ENCODE measurements at places on chromosomes 4 and X. TPM values are rescaled to one million over a fixed set of nuclear protein-coding genes. Genes with fewer than 3 reads are reported as not detected.
A peak's percentile ranks its signal among the peaks of the same experiment; 100 is the strongest.

DNA sequence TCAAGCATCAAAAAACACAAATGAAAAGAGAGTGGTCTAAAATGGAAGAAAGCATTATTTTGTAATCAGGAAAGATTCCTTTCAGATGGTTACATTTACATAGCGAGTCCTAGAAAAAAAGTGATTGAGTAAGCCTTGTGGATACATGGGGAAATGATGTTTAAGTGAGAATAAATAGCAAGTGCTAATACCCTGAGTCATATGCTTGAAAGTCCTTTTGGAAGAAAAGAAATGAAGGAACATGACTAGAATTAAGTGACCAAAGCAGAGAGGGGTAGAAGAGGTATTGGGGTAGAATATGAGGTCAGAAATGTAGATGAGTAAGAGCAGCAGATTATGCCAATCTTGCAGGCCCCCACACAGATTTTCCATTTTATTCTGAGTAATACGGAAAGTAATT is 814.8 kb upstream of the GRID2 start:
- no peak overlapping the region for H3K27ac ChIP-seq
- no peak overlapping the region for H3K4me3 ChIP-seq
- DNase-seq = no peak
- H3K27me3 ChIP-seq = no peaks in the 10 kb centered on the region

GPR50 gene
- not detected for total RNA-seq

DNA sequence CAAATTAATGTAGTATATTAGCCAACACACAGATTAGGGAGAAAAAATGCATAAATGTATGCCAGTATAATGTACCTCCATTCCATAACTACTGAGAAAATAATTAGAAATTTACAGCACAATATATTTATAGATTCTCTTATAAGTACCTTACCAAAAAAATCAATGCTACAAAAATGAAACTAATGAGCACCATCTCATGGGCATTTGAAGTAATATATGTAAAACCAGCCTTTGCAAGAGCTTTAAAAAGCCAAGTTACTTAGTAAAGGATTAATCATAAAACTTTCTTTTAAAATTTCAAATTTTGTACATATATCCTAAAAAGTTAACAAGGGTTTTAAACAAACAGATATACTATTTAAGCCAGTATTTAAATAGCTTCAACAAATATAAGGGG is 43.2 kb downstream of the LRBA start:
- H3K27me3 ChIP-seq = no peaks in the 10 kb centered on the region
- no peaks in the 10 kb centered on the region for H3K36me3 ChIP-seq
- DNase-seq = no peak
- H3K27ac ChIP-seq = no peak overlapping the region

DNA sequence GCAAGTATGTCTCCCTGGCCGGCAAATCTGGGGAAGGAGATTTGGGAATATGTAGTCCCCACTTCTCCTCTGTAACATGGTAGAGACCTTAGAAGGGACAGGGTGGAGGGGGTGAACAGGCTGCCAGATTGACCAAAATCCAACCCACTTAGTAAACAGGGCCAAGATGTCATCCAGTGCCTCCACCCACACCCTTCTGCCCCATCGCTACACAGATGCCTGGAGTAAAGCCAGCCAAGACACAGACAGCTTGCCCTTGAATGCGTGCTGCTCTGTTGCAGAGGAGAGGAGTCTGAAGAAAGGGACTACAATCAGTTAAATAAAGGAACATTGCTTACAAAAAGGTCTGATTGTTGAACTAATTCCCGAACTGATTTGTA is 160.1 kb upstream of the LDB2 start:
- H3K27me3 ChIP-seq = no peaks in the 10 kb centered on the region
- H3K27ac ChIP-seq = peak overlapping the region; percentile 41
- no peaks in the 10 kb centered on the region for H3K4me1 ChIP-seq
- H3K36me3 ChIP-seq = no peaks in the 10 kb centered on the region

- no peaks in the 10 kb centered on the region for H3K27me3 ChIP-seq
- no peaks in the 10 kb centered on the region for H3K36me3 ChIP-seq
- H3K4me1 ChIP-seq = no peaks in the 10 kb centered on the region
These were observed 136.6 kb upstream of the ATP6AP2 start for GRCh38 chrX:40444133-40444532.

- H3K27me3 ChIP-seq = no peaks in the 10 kb centered on the region
- no peaks in the 10 kb centered on the region for H3K36me3 ChIP-seq
- peak overlapping the region; percentile 88 for H3K27ac ChIP-seq
- peaks cover 73% of the 10 kb centered on the region for H3K4me1 ChIP-seq
These were observed 30.0 kb downstream of the AFAP1 start for GRCh38 chr4:7909463-7910262.

- no peaks in the 10 kb centered on the region for H3K27me3 ChIP-seq
- no peak for DNase-seq
- H3K4me3 ChIP-seq = no peak overlapping the region
These were observed 983.1 kb upstream of the PABPC4L start for GRCh38 chr4:135184715-135185114.

- no peaks in the 10 kb centered on the region for H3K36me3 ChIP-seq
- no peak for DNase-seq
- no peaks in the 10 kb centered on the region for H3K27me3 ChIP-seq
- H3K27ac ChIP-seq = no peak overlapping the region
These were observed 62.2 kb upstream of the GPM6A start for GRCh38 chr4:175874306-175874705.

CLIC2 gene
- total RNA-seq = 12.0 TPM

RTL3 gene
- not detected for total RNA-seq

DKK2 gene
- 13.5 TPM for total RNA-seq

IQCM gene
- total RNA-seq = not detected

DNA sequence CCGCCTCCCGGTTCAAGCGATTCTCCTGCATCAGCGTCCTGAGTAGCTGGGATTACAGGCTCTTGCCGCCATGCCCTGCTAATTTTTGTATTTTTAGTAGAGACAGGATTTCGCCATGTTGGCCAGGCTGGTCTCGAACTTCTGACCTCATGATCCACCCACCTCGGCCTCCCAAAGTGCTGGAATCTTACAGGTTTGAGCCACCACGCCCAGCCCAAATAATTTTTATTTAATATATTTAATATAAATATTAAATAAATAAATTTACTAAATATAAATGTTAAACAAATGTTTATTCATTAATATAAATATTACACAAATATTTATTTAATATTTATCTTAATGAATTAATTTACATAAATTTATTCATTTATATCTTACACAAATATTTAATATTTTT is 120.2 kb downstream of the SHOX start:
- no peaks in the 10 kb centered on the region for H3K4me1 ChIP-seq
- H3K36me3 ChIP-seq = no peaks in the 10 kb centered on the region
- no peak for DNase-seq

DNA sequence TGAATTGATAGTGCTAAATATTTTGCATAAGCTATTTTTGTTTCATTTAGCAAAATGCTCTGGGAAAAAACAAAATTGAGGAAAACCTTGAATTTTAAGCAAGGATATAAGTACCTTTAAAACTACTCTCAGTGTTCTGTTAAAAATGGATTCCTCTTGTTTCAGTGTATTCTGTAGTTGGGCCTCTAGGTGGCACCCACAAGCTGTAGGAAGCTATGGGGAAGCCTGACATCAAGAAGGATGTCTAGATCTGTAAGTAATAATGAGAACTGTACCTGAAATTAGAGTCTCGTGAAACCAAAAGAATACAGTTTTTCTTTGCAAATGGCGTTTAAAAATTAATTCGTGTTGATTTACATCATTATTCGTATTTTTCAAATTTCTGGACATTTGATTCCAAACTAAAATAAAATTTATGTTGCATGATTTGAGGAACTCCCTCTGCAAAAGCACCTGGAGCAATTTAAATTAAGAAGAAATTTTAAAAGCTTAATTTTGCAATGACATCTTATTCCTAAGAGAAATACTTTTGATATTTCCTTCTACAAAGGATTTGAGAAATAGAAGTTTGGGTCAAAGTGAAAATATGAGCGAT is 51.2 kb downstream of the TMPRSS11E start:
- DNase-seq = peak; percentile 50
- H3K27me3 ChIP-seq = no peaks in the 10 kb centered on the region
- H3K27ac ChIP-seq = no peak overlapping the region
- H3K36me3 ChIP-seq = no peaks in the 10 kb centered on the region

- H3K27ac ChIP-seq = peak overlapping the region; percentile 54
- DNase-seq = no peak
- H3K36me3 ChIP-seq = no peaks in the 10 kb centered on the region
- no peak overlapping the region for H3K4me3 ChIP-seq
These were observed 95.4 kb downstream of the TNIP2 start for GRCh38 chr4:2660596-2661211.

ZFP42 gene
- not detected for total RNA-seq

MYOZ2 gene
- 0.30 TPM for total RNA-seq

DNA sequence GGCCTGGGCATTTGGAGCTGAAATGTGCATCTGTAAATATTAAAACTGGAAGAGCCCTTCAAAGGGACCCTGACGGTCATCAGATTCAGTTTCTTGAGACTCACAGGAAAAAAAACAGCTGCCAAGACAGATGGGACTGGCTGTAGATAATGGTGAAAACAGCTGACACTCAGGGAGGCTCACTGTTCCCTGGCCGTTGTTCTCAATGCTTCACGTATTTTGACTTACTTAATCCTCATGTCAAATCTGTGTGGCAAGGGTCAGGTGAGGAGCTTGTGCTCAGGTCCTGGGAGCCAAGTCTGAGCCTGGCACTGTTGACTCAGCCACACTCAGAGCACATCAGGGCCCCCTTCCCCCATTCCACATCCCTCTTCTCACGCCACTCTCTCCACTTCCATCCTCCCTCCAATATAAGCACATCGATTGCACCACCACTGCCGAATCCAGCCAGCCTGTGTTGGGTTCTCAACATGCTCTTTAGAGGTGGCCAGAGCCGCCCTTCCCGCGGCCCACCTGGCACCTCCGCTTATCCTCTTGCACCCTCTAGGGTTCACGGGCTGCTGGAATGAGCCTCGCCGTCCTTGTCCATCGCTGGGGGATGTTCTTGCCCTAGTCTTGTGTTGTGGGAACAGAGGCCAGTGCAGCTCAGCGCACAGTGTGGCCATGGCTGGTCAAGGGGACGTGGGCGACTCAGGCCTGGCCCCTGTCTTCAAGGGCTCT is 40.1 kb downstream of the EVC start:
- no peak for DNase-seq
- no peak overlapping the region for H3K4me3 ChIP-seq
- no peaks in the 10 kb centered on the region for H3K36me3 ChIP-seq
- H3K27ac ChIP-seq = no peak overlapping the region

APBB2 gene
- 239 TPM for total RNA-seq

SPIN4 gene
- 2.5 TPM for total RNA-seq

DNA sequence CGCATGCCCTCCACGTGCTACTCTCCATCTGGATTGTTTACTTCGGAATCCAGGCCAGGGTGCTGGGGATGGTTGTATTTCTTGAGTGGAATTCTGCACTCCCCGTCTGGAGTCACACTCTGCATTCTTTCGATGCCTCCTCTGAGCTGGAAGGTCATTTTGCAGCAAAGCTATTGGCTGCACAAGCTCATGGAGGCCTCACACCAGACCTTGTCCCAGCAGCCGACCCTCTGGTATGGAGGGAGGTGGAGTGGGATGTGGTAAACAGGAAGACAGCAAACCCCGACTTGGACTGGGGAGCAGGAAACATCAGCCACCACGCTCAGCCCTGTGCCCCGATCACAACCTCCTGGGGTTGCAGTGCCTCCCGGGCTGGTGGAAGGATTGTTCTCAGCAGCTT is 225.3 kb upstream of the LNX1 start:
- no peak for DNase-seq
- no peak overlapping the region for H3K27ac ChIP-seq
- no peak overlapping the region for H3K4me3 ChIP-seq
- H3K4me1 ChIP-seq = no peaks in the 10 kb centered on the region

DNA sequence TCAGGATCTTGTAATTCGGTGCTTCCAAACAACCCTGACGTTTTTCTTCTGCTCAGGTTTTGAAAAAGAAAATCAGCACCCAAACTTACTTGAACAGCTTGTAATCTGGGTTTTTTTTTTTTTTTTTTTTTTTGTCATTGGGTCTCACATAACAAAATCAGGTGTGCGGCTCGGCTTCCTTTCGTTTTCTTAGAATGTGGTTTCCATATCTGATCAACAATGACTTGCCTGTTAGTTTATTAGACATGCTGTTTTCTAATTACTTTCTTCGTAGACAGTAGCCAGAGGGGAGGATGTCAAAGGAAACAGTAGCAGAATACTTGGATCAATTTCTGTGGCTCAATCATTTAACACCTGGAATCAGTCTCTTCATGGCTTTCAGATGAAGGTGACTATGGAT is 890 bp upstream of the FREM3 start:
- DNase-seq = no peak
- H3K27me3 ChIP-seq = no peaks in the 10 kb centered on the region
- H3K36me3 ChIP-seq = no peaks in the 10 kb centered on the region

GRCh38 chrX:39650768-39651347 is 446.9 kb downstream of the BCOR start:
- no peaks in the 10 kb centered on the region for H3K27me3 ChIP-seq
- no peaks in the 10 kb centered on the region for H3K4me1 ChIP-seq
- H3K27ac ChIP-seq = no peak overlapping the region
- no peak overlapping the region for H3K4me3 ChIP-seq

GRCh38 chrX:93868289-93868965 is 194.4 kb downstream of the FAM133A start:
- H3K4me3 ChIP-seq = no peak overlapping the region
- H3K4me1 ChIP-seq = no peaks in the 10 kb centered on the region
- DNase-seq = no peak
- no peaks in the 10 kb centered on the region for H3K36me3 ChIP-seq

DNA sequence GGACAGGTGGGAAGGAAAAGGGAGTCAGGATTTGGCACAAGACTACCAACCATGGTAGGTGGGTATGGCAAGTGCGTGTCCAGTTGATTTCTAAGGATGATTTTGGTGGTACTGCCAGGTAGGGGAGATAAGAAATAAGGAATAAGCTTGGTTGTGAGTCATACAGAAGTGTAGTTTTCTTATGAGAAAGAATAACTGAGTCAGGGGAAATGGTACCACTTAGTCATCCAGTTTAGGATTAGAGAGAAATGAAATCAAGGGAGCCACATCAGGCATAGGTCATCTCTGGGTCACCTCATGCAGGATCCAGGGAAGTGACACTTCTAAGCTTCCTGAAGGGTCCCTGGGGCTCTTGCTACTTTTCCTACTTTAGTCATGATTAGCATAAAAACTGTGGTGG is 107.1 kb upstream of the C1GALT1C1 start:
- H3K4me1 ChIP-seq = no peaks in the 10 kb centered on the region
- DNase-seq = no peak
- H3K27ac ChIP-seq = no peak overlapping the region
- H3K4me3 ChIP-seq = no peak overlapping the region
- H3K36me3 ChIP-seq = no peaks in the 10 kb centered on the region
- H3K27me3 ChIP-seq = no peaks in the 10 kb centered on the region

MAOA gene
- total RNA-seq = 111 TPM

DNA sequence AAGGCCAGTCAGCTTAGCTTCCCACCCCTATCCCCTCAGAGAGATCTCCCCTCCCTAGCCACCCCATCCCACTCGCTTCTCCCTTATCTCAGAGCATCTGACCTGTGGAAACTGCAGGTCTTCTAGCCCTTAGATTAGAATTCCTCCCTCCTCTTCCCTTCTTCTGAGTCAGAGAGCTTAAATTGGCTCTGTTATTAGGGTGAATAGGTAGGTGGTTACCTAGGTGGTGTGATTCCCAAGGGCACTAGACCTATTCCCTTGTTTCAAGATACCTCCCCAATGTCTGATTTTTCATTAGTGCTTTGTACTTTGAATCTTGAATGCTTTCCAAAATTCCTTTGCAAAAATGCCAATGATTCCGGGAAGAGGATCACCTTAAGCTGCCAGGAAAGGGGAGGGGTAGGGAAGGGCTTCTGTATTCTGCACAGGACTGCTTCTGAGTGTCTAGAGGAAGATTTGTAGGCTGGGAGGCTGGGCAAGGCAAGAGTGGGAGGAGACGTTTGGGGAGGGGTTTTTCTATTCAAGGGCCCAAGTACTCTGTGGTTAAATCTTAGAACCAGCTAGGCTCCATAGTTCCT is 24.5 kb upstream of the MSN start:
- no peaks in the 10 kb centered on the region for H3K27me3 ChIP-seq
- peak overlapping the region; percentile 89 for H3K27ac ChIP-seq
- H3K36me3 ChIP-seq = no peaks in the 10 kb centered on the region
- peaks cover 27% of the 10 kb centered on the region for H3K4me1 ChIP-seq
